ENCODE measurements at places on chromosomes 3 and 15.

GRCh38 chr3:38950581-38950980 is 101.2 kb downstream of the SCN11A start:
- DNase-seq, result no peak

DNA sequence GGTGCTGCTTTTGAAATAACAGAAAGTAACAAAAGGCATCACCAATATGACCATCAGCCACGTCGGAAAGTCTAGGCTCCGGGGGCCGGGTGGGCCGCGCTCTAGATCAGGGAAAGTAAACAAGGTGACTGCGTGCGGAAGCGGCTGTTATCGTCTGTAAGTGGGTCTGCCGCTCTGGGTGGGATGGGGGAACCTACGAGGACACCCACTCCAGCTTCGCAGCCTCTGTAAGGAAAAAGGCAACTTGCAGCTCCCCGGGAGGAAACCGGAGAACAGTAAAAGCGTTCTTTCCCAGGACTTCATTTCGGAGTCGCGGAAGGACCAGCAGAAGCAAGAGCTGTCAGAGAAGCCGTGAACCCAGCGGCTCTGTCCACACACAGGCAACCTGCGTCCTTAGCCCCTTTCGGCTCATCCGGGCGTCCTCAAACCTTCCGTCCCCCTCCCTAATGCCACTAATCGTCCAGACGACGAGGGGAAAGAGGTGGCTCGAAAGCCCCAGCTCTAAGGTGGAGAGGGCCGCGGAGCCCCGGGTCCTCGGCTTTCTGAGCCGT is 461 bp downstream of the XRN1 start:
- no peak for DNase-seq

DNA sequence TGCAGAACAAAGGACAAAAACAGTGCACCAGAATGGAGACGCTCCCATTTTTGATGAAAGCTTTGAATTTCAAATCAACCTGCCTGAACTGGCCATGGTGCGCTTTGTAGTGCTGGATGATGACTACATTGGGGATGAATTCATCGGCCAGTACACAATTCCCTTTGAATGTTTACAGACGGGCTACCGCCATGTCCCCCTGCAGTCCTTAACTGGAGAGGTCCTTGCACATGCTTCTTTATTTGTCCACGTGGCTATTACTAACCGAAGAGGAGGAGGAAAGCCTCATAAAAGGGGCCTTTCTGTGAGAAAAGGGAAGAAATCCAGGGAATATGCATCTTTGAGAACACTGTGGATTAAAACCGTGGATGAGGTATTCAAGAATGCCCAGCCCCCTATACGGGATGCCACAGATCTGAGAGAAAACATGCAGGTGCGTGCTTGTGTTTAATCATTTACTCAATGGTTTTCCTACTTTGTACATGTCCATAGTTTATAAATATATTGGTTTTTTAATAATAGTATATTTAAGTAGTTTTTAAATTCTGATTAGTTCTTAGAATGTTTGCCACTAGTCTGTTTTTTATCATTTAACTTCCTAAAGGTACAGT is 127.1 kb downstream of the PLCL2 start:
- no peak for DNase-seq

DNA sequence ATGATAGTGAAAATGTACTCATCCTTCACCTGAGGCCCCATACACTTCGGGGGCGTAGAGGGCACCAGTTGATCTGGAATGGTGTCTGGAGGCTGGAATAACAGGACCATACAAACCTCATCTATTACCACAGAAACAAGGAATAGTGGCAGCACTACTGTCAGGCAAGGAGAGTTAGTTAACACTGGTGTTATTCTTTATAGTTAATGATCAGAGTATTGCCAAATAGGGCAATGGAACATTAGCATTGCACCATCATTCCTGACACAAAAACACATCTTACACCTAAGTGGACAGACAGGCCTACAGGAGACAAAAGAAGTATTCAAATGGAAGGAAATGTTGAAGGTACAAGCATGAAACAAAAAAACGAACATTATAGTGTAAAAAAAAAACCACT is 137.0 kb upstream of the UBP1 start:
- no peak for DNase-seq

DNA sequence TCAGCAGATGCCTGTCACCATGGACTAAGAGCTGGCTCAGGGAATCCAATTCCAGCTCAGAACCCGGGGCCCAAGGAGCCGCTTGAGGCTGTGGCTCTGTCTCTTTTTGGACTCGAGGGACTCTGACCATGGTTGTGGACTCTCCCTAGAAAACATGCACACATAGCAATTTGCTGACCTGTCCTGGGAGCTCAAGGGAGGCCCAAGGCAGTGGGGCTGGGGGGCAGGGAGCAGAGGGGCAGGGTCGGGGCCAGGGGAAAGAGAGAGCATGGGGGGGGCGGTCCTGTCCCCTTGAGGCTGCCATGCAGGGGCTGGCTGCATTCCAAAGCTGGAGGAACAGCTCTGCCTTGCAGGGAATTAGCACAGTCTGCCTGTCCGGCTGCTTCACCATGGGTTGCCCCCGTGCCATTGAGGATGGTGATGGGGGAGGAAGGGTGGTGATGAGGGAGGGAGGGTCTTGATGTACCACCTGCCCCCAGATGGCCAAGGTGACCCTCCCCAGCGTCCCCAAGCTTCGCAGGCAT is 190.1 kb downstream of the GOLGA6L6 start:
- no peak for DNase-seq

- no peak for DNase-seq
Measured at GRCh38 chr15:40052604-40053003, 13.6 kb upstream of the SRP14 start.

- no peak for DNase-seq
Measured at GRCh38 chr15:85755471-85755870, 39.3 kb downstream of the KLHL25 start.

GRCh38 chr15:84023636-84024035 is 211.9 kb upstream of the GOLGA6L4 start:
- DNase-seq, result no peak

DNA sequence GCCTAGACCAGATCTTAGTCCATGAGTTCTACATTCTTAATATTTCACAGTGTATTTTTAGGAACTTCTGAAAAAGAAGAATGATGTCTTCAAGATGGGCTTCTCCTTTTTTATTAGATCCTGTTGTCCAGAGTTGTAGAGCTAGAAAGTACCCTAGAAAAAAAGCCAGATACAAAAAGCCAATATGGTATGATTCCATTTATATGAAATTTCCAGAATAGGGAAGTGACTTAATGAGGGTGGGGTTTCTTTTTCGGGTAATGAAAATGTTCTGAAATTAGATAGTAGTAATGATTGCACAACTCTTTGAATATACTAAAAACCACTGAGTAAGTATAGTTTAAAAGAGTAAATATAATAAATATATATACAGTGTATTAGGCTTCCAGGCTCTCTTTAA is 116.9 kb downstream of the NFKBIZ start:
- DNase-seq, result no peak

DNA sequence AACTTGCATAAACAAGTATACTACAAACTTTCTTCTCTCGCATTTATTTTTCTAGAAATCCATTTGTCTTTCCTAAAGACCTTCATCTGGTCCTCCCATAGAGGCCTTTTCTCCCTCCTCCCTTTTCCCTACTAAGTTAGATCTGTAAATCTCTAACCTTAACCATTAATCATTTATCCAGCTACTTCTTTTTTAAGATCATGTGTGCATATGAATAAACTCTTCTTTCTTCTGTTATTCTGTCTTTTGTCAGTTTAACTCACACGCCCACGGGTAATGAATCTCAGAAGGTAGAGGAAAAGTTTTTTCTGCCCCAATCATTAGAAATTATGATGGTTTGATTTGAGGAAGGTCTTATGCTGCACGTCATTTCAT is 48.7 kb upstream of the FHIT start:
- DNase-seq, result no peak

DNA sequence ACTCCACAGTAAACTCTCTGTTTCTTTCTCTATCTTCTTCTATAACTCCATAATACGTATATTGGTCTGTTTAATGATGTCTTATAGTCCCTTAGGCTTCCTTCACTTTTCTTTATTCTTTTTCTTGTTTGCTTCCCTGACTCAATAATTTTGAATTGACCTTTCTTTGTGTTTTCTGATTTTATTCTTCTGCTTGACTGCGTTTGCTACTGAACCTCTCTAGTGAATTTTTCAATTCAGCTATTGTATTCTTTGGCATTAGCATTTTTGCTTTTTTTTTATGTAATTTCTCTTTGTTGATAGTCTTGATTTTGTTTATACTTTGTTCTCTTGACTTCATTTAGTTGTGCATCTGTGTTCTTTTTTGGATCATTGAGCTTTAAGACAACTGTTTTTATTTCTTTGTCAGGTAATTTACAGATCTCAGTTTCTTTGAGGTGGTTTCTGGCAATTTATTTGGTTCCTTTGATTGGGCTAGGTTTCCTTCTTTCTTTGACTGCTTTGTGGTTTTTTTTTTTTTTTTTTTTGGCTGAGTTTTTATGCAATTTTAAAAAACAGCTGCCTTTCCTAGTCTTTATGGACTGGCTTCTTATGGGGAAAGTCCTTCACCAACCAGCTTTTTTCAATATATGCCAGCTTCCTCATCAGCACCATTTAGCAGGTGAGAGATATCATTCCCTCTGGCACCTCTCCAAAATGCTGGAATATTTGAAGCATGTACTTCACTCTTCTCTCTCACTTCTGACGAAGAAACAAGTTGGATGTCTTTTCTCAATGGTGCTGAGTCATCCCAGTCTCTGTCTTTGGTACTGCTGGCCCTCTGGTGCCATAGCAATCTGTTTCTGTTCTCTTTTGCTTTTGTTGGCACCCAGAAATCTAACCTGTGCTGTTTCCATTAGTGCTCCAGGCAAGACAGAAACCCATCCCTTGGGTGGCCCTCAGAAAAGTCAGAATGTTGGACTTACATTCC is 17.6 kb downstream of the RSRC1 start:
- DNase-seq, result no peak

DNA sequence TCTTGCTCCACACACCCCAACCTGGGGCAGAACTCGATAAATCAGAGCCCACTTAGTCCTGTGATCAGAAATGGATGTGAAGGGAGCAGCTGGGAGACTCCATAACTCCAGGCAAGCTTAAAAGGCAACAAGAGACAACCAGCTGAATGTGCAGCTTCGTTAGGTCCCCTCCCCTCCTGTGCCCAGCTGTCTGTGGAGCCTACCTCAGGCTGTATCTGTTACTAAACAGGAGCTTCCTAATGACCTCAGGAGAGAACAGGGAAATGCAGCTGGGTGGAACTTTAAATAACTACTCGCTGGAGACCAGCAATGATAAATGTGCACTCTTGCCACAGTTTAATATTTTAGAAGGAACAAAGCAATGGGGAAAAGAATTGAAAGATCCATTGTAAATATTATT is 25.9 kb downstream of the SLC9A9 start:
- no peak for DNase-seq

GRCh38 chr3:63991666-63992065 is 31.6 kb downstream of the PSMD6 start:
- no peak for DNase-seq

DNA sequence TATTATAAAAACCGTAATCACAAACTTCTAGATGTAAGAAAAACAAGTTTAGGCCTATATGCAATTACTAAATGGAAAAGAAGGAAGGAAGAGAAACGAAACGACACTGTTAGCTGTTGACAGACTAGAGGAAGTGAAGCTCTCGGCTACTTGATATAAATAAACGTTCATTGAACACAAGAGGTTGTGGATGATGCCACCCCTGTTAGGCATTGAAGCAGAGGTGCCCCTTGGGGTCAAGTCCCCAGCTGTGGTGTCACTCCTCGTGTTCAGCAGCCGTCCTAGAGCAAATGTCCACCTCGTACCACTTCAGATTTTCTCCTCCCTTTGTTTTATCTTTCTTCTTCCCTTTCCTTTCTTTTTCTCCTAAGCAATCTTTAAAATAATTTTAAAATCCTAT is 146.5 kb upstream of the UBE2E1 start:
- DNase-seq, result no peak

GRCh38 chr3:115397433-115397832 is 225.9 kb upstream of the GAP43 start:
- no peak for DNase-seq

DNA sequence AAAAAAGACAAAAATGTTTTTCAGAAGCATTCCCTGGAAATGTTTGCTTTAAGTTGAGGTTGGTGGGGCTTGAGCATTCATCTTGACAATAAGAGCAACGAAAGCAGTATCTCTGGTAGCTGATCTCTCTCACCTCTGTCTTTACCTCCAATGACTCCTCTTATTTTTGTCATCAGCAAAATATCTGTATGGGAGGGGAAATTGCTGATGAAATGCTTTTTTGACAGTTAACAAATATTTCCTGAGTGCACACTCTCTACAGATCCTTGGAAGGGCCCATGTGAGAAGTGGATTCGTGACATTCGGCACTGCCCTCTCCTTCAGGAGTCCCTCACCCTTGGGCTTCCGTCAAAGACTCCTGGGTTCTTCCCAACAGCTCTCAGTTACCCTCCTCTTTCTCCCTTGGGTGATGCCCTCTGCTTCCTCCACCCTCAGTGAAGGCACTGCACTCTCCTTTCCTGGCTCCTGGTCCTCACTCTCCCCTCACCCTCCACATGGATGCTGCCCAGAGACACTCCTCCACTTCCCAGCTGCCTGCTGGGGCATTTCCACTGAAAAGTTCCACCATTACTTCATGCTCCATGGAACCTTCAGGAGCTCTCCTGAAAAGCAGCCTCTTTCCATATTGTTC is 2.9 kb upstream of the CGNL1 start:
- DNase-seq, result no peak

DNA sequence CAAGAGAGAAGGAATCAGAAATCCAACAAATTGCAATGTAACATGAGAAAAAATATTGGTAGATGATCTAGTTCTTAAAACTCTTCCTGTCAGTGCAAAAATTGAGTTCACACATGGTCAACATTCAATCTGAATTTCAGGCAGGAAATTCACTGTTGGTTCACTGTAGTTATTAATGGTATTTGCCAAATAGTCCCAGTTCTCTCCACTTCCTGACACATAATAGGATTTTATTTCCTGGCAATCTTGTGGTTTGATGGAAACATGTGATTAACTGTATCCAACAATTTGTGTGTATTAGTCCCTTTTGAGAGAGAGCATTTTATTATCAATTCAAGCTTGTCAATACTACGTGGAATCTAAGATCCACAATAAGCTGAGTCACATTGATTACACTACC is 1103.1 kb downstream of the ROBO2 start:
- DNase-seq, result no peak

DNA sequence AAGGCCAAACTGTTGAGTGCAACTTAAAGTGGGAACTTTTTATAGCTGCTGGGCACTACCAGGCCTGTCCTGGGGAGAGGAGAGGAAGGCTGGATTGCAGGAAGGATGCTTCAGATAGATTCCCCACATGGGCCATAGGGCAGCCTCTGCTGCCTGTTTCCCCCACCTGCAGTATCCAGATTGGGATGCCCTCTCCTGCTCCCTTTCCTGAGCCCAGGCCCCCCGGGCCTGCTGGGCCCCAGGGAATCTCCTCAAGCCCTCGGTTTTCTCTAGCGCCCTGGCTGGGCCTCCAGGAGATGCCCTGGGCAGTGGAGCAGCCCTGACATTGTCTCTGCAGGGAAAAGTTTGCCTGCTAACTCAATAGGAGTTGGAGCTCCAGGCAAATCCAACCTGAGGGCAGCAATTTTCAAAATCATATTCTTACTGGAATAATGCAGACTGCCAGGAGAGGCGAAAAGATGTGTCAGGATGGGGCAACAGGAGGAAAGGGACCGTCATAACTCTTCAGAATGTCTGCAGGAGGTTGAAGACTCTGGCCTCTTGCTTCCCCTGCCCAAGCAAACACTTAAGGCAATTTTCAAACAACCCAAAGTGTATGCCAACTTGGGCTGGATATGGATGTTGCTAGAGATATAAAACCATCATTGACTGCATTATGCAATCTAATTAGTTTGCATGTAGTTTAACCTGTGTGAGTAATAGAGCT is 4.4 kb downstream of the NR2F2 start:
- DNase-seq, result no peak
